Activated naive CD4-positive, alpha-beta T cell treated with anti-CD3 and anti-CD28 coated beads, Interleukin-2, amount 50 U/mL, for 72 hours (primary cell): ENCODE measurements at places on chromosomes 12 and 14. TPM values are rescaled to one million over a fixed set of nuclear protein-coding genes. Genes with fewer than 3 reads are reported as not detected.
A peak's percentile ranks its signal among the peaks of the same experiment; 100 is the strongest.

DNA sequence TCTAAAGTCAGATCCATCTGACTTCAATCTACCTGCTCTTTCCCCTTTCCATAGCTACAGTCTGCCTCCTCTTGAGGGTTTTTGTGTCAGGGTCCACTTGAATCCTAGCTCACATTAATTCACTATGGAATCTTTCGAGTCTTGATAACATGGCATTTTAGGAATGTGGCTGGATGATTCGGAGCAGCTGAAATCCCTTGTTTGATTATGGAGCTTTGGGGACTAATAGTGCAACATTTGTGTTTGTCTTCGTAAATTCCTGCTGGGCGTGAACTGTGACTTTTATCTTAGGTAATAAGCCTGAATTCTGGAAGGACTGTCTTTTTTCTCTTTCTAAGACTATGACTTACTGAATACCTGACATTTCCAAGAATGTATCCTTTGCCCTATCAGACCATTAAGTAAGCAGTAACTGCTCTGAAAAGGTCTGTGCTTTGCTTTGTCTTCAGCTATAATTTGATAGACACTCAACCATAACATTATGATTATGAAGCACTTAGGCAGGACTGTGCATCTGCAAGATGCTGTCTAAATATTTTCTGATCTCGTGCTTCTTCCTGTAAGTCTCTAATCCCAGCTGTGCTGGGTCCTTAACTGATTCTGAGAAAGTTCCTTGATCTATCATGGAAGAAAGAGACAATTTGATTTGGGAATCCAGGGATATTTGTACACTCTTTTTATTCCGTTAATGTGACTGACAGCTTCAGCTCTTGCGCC is 19.0 kb upstream of the PELI2 start:
- DNase-seq: no peak

GRCh38 chr14:56004786-56005185 is 113.4 kb upstream of the PELI2 start:
- peak; percentile 13 for DNase-seq

- no peak for DNase-seq
These were observed 306.8 kb upstream of the G2E3 start for GRCh38 chr14:30252151-30252550.

GRCh38 chr12:121288158-121288845 is 8.2 kb downstream of the CAMKK2 start:
- DNase-seq: no peak

GRCh38 chr12:19263672-19264071 is 134.1 kb downstream of the PLEKHA5 start:
- DNase-seq: no peak

- DNase-seq: no peak
These were observed 702.8 kb downstream of the VRK1 start for GRCh38 chr14:97499790-97500481.

DNA sequence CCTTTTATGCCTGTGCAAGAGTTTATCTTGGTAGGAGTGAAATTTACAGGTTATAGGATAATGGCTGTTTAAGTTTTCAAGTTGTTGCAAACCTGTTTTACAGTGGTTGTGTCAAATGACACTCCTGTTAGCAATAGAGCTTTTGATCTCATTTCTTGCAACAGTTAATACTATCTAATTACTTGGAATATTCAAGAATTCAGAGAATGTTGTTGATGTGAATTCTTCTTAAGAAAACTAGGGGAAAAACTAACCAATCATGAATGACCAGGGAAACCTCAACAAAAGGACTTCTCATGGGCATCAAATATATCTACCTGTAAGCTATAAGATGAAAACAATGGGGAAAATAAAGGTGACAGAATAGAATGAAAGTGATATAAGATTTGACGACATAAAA is 85.0 kb downstream of the IPO8 start:
- no peak for DNase-seq

DNA sequence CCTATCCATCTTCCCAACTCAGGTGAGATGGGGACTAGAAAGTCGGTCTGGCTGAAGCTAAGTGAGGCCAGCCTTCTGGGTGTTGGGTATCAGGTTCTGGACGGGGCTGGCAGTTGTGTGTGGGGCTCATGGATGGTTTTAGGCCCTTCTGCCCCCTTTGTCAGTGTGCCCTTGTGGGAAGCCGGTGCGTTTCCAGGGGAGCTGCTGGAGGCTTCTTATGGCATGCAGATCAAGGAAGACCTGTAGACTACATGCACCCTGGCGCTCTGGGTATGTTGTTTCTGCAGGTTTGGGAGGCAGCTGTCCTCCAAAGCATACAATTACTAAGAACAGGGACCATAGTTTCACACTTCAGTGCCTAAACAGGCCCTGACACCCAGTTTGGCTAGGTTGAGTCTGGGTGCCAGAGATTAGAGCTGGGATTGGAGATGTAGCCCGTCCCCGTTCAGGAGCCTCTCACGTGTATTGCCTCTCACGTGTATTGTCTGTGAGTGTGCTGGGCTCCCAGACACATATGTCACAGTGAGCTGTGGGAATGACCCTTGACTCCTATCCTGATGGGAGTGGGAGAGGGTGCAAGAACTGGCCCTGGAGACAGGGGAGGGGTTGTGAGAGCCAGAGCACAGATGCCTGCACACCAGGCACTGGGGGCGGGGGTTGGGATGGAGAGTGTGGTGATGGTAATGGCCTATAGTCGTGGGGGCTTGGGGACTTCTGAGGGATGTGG is 84.4 kb downstream of the SLC25A47 start:
- DNase-seq: no peak

GRCh38 chr12:132389026-132389425 is 59.6 kb upstream of the GALNT9 start:
- DNase-seq: peak; percentile 33

DNA sequence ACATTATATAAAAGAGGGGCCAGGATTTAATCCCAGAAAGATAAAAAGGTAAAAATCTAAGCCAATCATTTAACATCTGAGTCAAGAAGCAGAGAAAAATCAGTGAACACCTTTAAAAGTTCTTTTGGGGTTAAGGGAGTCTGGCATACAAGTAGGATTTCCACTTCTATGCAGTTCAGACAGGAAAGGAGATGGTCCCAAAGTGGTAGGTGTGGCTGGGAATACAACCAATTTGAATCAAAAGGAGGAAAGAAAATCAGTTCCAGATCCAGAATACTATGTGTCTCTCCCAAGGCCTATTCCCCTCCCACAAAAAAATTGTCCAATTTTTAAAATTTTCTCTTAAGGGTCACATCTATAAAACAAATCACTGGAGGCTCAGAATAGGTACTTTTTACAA is 167.4 kb downstream of the PHLDA1 start:
- no peak for DNase-seq

GDF11 gene
- 12.0 TPM for total RNA-seq

KLRC4 gene
- total RNA-seq: not detected

ANKRD33 gene
- not detected for total RNA-seq

- no peak for DNase-seq
These were observed 43.9 kb downstream of the NINJ2 start for GRCh38 chr12:619346-619745.

- no peak for DNase-seq
These were observed 8.3 kb upstream of the CCND2 start for GRCh38 chr12:4265280-4265679.

GRCh38 chr14:72678356-72678755 is 215.5 kb downstream of the DPF3 start:
- DNase-seq: no peak

DNA sequence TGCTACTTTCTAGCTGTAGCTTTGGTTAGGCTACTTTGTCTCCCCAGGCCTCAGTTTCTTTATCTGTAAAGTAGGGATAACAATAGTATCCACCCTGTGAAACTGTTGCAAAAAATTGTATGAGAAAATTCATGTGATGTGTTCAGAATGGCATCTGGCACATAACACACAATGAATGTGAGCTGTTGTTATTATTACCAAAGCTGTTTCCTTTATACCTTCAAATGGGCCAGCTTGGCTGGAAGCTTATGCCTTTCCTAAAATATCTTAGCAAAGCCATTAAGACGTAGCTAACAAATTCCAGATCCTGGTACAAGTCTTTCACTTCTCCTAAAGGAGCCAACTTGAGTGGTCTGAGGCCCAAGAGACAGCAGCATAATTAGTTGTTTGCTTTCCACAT is 25.2 kb upstream of the MANSC4 start:
- no peak for DNase-seq

DNA sequence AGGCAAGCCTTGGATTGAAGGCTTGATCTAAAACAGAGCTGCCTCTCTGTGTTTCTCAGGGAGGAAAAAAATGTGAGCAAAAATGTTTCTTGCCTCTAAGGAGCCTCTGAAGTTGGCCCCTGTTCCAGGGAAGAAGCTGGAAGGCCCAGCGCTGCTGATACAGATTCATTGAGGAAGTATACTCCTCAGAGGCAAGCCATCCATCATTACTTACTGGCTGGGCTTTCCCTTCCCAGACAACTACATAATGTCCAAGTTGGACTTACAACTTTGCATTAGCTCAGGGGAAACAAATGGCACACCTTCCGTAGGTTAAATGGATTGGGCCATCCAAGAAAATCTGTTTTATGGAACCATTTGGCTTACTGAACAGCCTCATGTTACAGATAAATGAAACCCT is 263.7 kb upstream of the SEL1L start:
- no peak for DNase-seq

RAD51B gene
- total RNA-seq: 36.5 TPM

GRCh38 chr12:21725731-21726130 is 48.8 kb downstream of the KCNJ8 start:
- DNase-seq: no peak
